Activated T-helper 1 cell treated with anti-CD3 and anti-CD28 coated beads, Interleukin-12 subunit alpha, Interleukin-12 subunit beta, Interleukin-2, Interleukin-4 antibody, amounts not matched to agents 30 ng/mL and 10 ng/mL and 1 ng/mL, durations not matched to agents 14 hours and 24 hours and 36 hours (primary cell): ENCODE measurements at places on chromosomes 1 and 21. TPM values are rescaled to one million over a fixed set of nuclear protein-coding genes. Genes with fewer than 3 reads are reported as not detected.

Gene C1orf21
- total RNA-seq, result 1.8 and 4.1 TPM in 2 replicates

Gene EFNA3
- 2.8 and 3.0 TPM in 2 replicates for total RNA-seq

Gene GNAT2
- 0.44 and 1.2 TPM in 2 replicates for total RNA-seq

Gene INAVA
- 0.16 TPM in 1 of 2 replicates, not detected in the other for total RNA-seq

Gene SELENON
- total RNA-seq, result 5.2 and 5.3 TPM in 2 replicates

Gene LY9
- 0.49 and 0.71 TPM in 2 replicates for total RNA-seq

Gene FAM43B
- not detected in 2 replicates for total RNA-seq

Gene SIPA1L2
- total RNA-seq, result 2.3 and 2.6 TPM in 2 replicates

GRCh38 chr1:80202118-80202517, 1195.6 kb upstream of the ADGRL4 start:
- H3K27me3 ChIP-seq, result no peaks in the 10 kb centered on the region
- H3K36me3 ChIP-seq, result no peaks in the 10 kb centered on the region
- no peak overlapping the region for H3K27ac ChIP-seq
- no peaks in the 10 kb centered on the region for H3K4me1 ChIP-seq
- no peak for DNase-seq

DNA sequence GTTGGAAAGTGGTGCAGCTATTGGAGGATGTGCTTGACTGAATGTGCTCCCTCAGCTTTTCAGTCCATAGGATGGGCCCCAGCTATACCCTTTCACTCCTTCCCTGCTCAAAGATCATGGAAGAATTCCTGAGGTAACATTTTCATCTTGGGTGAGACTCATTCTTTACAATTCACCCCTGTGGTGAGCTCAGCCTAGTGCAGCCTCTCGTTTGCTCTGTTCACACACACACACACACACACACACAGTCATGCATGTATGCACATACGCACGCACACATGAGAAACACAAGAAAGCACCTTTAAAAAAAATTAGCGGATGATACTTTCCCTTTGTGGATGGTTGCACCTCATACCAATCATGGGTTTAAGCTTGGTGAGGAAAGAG, 25.8 kb downstream of the CCN1 start:
- no peak overlapping the region for H3K4me3 ChIP-seq
- DNase-seq, result no peak
- H3K27me3 ChIP-seq, result no peaks in the 10 kb centered on the region
- H3K4me1 ChIP-seq, result no peaks in the 10 kb centered on the region
- no peaks in the 10 kb centered on the region for H3K36me3 ChIP-seq

- no peaks in the 10 kb centered on the region for H3K4me1 ChIP-seq
- H3K27ac ChIP-seq, result no peak overlapping the region
- H3K4me3 ChIP-seq, result no peak overlapping the region
- no peaks in the 10 kb centered on the region for H3K27me3 ChIP-seq
- no peak for DNase-seq
Observed at GRCh38 chr1:77487631-77488030, 194.8 kb downstream of the ZZZ3 start.

DNA sequence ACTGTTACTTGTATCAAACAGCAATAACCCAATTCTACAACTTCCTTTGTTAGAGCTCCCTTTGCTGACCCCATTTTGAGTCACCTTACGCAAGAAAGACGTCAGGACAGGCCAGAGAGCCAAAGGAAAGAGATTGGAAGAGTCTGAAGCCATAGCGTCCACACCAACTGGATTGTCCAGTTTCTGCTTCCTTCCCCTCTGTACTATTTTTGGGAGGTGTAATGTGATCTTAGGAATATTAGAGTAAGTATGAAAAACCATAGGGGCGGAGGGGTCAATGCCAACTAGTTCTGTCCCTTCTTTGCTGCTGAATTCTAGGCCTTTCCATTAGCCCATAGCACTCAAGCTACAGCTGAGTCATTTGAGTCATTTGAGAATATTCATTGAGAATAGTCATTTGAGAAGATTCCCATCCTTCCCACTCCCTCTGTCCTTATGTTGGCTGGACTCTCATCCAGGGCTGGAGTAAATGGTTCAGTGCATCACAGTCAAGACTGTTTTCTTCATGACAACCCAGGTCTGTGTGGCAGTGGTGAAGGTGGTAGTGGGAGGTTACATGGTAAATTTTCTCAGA, 14.8 kb upstream of the NFIA start:
- H3K4me1 ChIP-seq, result no peaks in the 10 kb centered on the region
- peaks cover 33% of the 10 kb centered on the region for H3K27me3 ChIP-seq
- DNase-seq, result no peak
- H3K36me3 ChIP-seq, result no peaks in the 10 kb centered on the region
- no peak overlapping the region for H3K27ac ChIP-seq

- no peaks in the 10 kb centered on the region for H3K36me3 ChIP-seq
- H3K4me3 ChIP-seq, result no peak overlapping the region
- H3K27me3 ChIP-seq, result peaks cover 14% of the 10 kb centered on the region
- no peaks in the 10 kb centered on the region for H3K4me1 ChIP-seq
- DNase-seq, result no peak
Observed at GRCh38 chr1:20280341-20280740, 10.3 kb upstream of the VWA5B1 start.

DNA sequence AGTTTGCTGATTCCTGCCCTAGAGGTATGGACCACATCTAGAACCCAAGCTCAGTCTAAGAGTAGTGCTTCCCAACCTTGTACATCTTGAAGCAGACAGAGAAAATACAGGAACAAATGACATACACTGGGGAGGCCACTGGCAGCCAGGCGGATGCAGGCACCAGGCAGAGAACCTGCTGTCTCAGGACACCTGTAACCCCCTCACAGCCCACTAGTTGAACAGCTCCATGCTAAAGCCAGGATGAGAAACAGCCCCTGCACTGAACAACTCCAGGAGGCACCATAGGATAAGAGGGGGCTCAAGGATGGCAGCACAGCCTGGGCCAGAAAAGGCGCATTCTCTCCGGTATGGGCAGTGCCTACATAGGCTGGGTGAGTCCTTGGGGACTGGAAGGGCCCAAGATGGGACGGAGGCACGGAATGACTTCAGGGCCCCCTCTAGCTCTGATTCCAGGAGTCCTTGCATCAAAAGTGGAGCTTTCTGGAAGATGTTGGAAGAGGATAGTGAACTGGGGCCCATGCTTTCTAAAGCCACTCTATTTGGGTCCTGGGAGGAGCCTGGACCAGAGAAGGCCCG, 16.0 kb downstream of the MEF2D start:
- peaks cover 65% of the 10 kb centered on the region for H3K4me1 ChIP-seq
- no peaks in the 10 kb centered on the region for H3K27me3 ChIP-seq
- no peak overlapping the region for H3K4me3 ChIP-seq
- H3K27ac ChIP-seq, result no peak overlapping the region

DNA sequence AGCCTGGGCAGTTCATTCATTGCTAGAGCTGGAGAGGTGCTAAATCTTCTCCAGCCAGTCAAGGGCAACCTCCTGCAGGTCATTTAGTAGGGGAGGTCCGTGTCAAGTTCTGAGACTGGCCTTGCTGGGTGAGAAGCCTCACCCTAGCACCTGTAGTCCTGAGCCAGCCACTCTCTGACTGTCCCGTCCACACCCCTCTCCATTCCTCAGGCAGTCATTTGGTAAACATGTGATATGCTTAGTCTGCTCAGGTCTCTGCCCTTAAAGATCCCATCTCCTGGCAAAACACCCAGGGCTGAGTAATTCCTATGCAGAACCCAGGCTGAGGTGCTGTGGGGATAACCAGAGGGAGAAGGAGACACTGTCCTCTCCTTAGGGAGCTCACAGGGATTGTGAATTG, 13.7 kb upstream of the IGFN1 start:
- DNase-seq, result no peak
- no peaks in the 10 kb centered on the region for H3K4me1 ChIP-seq
- H3K4me3 ChIP-seq, result no peak overlapping the region
- H3K27me3 ChIP-seq, result peaks cover 15% of the 10 kb centered on the region
- H3K27ac ChIP-seq, result no peak overlapping the region

- H3K4me3 ChIP-seq, result no peak overlapping the region
- H3K4me1 ChIP-seq, result peaks cover 7% of the 10 kb centered on the region
- peaks cover 48% of the 10 kb centered on the region for H3K36me3 ChIP-seq
- H3K27ac ChIP-seq, result peak overlapping the region; percentile 72
Observed at GRCh38 chr1:32684167-32684811, 18.3 kb downstream of the SYNC start.

- no peak overlapping the region for H3K4me3 ChIP-seq
- H3K27ac ChIP-seq, result no peak overlapping the region
- no peak for DNase-seq
- peaks cover 2% of the 10 kb centered on the region for H3K36me3 ChIP-seq
- H3K4me1 ChIP-seq, result no peaks in the 10 kb centered on the region
- peaks cover 7% of the 10 kb centered on the region for H3K27me3 ChIP-seq
Observed at GRCh38 chr21:46171585-46171984, 12.7 kb downstream of the SPATC1L start.

GRCh38 chr1:169970114-169970513, 76.4 kb upstream of the SCYL3 start:
- H3K4me1 ChIP-seq, result no peaks in the 10 kb centered on the region
- no peak overlapping the region for H3K27ac ChIP-seq
- no peaks in the 10 kb centered on the region for H3K27me3 ChIP-seq
- DNase-seq, result no peak

GRCh38 chr1:175572932-175573868, 170.2 kb downstream of the TNR start:
- no peaks in the 10 kb centered on the region for H3K4me1 ChIP-seq
- H3K36me3 ChIP-seq, result no peaks in the 10 kb centered on the region
- no peak overlapping the region for H3K27ac ChIP-seq
- H3K27me3 ChIP-seq, result peaks cover 8% of the 10 kb centered on the region
- no peak overlapping the region for H3K4me3 ChIP-seq
- DNase-seq, result no peak

DNA sequence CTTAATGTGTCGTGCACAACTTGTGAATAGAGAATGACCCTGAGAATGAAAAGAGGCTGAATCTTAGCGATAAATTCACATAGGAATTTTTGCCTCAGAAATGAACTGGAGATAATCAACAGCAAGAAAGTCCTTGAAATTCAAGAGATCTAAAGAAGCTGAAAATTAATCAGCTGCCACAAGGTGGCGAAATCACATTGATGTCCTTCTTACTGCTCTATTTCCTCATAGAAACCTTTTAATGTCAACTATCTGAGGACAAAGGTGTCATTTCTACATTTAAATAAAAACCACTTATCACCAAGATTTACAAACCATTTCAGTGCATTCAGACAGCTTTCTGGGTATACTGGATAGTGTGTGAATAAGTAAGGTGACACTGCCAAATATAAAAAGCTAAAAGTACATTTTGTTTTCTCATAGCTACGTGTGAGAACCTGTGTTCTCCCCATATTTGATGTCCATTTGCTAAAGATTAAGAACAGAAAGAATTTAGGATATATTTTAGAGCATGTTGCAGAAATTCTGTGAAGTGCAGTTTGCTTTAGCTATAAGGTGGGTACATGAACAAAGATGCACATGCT, 485.3 kb upstream of the PTBP2 start:
- H3K27me3 ChIP-seq, result no peaks in the 10 kb centered on the region
- H3K36me3 ChIP-seq, result no peaks in the 10 kb centered on the region
- H3K4me3 ChIP-seq, result no peak overlapping the region
- no peak for DNase-seq
- H3K27ac ChIP-seq, result no peak overlapping the region
- no peaks in the 10 kb centered on the region for H3K4me1 ChIP-seq

GRCh38 chr1:11380500-11380899, 98.5 kb upstream of the DISP3 start:
- H3K27me3 ChIP-seq, result peaks cover 32% of the 10 kb centered on the region
- no peak for DNase-seq
- peaks cover 2% of the 10 kb centered on the region for H3K36me3 ChIP-seq
- H3K4me1 ChIP-seq, result peaks cover 16% of the 10 kb centered on the region
- no peak overlapping the region for H3K4me3 ChIP-seq
- no peak overlapping the region for H3K27ac ChIP-seq

DNA sequence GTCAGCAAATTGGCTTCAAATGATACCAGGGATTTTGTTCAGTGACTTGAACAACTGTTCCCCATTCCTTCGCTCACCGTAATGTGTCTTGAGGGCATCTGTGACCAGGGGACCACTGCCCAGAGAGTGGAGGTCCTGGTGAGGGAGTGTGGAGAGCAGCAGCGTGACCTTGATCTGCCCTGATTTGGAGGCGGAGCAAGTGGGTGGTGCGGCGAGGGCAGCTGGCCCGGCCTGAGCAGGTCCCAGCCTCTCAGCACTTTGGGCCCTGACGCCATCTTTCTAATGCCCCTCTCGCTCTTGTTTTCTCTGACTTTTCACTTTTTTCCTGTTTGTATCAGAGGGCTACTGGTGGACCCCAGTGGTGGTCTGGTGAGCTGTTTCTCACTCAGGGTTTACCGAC, 31.1 kb downstream of the DIP2A start:
- H3K4me3 ChIP-seq, result no peak overlapping the region
- no peaks in the 10 kb centered on the region for H3K27me3 ChIP-seq
- DNase-seq, result no peak
- H3K27ac ChIP-seq, result no peak overlapping the region
- H3K36me3 ChIP-seq, result peaks cover 28% of the 10 kb centered on the region

DNA sequence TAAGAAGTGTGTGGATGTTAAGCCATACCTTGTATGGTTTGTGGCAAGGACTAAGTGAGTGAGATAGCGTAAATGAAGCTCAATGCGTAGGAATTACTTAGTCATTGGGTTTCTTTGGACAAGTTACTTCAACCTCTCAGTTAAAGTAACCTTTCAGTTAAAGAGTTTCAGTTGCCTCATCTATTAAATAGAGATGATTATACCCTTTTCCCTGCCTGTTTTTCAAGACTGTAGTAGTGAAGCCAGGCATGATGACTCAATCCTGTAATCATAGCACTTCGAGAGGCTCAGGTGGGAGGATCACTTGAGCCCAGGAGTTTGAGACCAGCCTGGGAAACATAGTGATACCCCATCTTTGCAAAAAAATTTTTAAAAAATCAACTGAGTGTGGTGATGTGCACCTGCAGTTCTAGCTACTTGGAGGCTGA, 6.3 kb downstream of the ZMPSTE24 start:
- no peak for DNase-seq
- H3K27ac ChIP-seq, result peak overlapping the region; percentile 88
- H3K36me3 ChIP-seq, result peaks cover 54% of the 10 kb centered on the region
- no peaks in the 10 kb centered on the region for H3K27me3 ChIP-seq
- peaks cover 53% of the 10 kb centered on the region for H3K4me1 ChIP-seq

- peaks cover 24% of the 10 kb centered on the region for H3K36me3 ChIP-seq
- H3K27me3 ChIP-seq, result no peaks in the 10 kb centered on the region
- peak within 1 kb of the TSS; percentile 85 for H3K27ac ChIP-seq
- peaks cover 19% of the 10 kb centered on the region for H3K4me1 ChIP-seq
Observed at GRCh38 chr1:156591432-156592157, at the start of gene NAXE. Gene NAXE, plus strand, starts transcription at chr1:156591776. Its CDS starts 29 bp downstream, at chr1:156591805.

DNA sequence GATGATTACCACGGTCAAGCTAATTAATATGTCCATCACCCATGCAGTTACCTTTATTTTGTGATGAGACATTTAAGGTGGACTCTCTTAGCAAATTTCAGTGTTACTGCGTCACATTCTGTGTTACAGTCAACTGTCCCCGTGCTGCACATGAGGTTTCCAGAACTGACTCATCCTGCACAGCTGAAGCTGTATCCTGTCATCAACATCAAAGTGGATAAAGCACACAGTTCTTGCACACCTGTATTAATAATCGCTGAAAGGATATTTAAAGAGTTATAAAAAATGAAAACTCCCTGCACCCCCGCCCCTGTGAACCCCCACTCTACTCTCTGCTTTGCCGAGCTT, 3.4 kb upstream of the KRTAP10-5 start:
- peaks cover 16% of the 10 kb centered on the region for H3K4me1 ChIP-seq
- DNase-seq, result peak; percentile 18
- H3K36me3 ChIP-seq, result peaks cover 1% of the 10 kb centered on the region
- no peak overlapping the region for H3K4me3 ChIP-seq
